Stimulated activated CD4-positive, alpha-beta T cell treated with anti-CD3 and anti-CD28 coated beads, Interleukin-15, amount 100 ng/mL, for 1 hour (primary cell): ENCODE measurements at places on chromosomes 4 and X.

DNA sequence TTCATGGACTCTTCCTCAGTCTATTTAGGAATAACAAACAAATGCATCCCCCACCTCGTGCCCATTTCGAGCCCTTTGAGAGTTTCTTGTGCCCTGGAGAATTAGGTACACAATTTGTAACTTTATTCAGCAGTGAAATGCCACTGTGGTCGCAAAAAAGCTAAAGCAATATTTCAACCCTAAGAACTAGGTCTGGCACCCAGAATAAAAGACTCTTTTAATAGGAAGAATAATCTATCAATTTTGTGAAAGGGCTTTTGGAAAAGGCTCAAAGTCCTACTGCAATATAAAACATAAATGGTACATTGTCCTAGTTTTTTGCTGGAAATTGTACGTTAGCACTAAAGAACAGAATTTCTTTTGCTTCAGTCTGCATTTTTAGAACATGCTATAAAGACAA, 304.6 kb upstream of the TENM3 start:
- no peak for DNase-seq

- DNase-seq = peak; percentile 62
Observed at GRCh38 chrX:46796574-46797191, 37.8 kb upstream of the SLC9A7 start.

DNA sequence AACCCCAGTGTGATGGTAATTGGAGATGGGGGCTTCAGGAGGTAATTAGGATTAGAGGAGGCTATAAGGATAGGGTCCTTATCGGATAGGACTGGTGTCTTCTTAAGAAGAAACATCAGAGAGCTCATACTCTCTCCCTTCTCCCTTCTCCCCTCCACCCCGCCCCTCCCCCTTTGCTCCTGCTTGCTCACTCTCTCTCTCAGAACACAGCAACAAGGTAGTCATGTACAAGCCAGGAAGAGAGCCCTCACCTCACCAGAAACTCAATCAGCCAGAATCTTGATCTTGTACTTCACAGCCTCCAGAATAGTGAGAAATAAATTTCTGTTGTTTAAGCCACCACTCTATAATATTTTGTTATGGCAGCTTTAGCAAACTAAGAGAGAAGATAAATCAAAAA, 4.5 kb downstream of the DDX60L start:
- DNase-seq = no peak

DNA sequence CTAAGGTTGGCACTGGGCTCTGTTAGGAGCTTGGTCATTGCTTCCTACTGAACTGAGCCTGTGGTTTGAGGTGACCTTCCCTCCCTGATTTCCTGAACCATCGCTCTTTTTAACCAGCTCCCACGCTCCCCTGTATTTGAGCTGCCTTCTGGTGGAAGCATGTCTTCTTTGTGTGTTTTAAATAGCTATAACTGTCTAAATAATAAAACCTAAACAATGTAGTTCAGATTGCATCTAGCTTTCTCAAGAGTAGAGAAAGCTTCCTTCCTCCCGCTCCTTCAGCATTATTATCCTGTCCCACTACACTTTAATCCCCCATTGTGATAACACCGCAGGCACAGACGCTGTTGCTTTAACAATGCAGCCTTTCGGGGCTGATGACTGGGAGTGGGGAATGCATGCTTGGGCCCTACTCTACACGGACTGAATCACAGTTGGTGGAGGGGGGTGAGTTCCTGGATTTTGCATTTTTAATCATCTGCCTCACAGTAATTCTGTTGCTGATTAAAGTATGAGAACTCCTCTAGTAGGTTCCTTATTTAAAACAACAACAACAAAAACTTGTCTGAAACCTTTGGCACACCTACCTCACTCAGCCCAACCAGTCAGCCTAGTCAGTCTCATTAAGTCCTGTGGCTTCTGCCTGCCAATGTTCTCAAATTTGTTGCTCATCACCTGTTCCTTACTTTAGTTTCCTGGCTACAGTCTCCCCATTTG, 6.6 kb downstream of the SMS start:
- no peak for DNase-seq

GRCh38 chrX:119455264-119455663, 13.0 kb upstream of the SLC25A5 start:
- no peak for DNase-seq

- peak; percentile 13 for DNase-seq
Observed at GRCh38 chrX:19799319-19800182, 87.8 kb downstream of the SH3KBP1 start.

GRCh38 chr4:86916392-86916791, 18.4 kb upstream of the AFF1 start:
- DNase-seq = no peak

DNA sequence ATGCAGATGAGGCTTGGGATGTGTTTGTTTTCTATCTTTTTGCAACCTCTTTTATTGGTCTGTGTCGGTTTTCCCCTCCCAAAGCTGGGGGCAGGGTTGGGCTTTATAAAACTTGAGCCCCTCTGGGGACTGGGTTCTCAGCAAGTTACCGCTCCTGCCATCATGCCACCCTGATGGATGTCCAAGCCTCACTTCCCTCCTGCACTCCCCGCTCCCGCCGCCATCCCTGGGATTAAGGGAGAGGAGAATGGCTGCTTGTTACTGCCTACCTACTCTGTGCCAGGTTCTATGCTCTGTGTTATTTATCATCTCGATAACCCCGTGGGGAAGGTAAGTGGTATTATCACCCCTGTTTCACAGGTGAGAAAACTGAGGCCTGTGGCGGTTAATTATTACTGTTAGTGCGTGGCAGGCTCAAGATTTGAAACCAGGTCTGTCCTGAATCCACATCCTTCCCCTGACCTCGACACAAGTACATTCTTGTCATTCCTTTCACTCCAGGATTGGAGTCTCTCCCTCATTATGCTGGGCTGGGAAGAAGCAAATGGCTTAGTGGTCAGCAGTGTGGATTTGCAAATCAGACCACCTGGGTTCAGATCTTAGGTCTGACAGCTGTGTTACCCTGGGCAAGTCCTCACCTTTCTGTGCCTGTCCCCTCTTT, 4.5 kb downstream of the UBA1 start:
- no peak for DNase-seq

GRCh38 chrX:6718766-6719165, 183.8 kb upstream of the VCX3A start:
- no peak for DNase-seq

- DNase-seq = no peak
Observed at GRCh38 chr4:169420291-169420690, 149.5 kb upstream of the SH3RF1 start.

GRCh38 chrX:10893976-10894375, 217.2 kb upstream of the HCCS start:
- DNase-seq = no peak

GRCh38 chr4:68797048-68797447, 18.7 kb upstream of the UGT2B10 start:
- DNase-seq = no peak

DNA sequence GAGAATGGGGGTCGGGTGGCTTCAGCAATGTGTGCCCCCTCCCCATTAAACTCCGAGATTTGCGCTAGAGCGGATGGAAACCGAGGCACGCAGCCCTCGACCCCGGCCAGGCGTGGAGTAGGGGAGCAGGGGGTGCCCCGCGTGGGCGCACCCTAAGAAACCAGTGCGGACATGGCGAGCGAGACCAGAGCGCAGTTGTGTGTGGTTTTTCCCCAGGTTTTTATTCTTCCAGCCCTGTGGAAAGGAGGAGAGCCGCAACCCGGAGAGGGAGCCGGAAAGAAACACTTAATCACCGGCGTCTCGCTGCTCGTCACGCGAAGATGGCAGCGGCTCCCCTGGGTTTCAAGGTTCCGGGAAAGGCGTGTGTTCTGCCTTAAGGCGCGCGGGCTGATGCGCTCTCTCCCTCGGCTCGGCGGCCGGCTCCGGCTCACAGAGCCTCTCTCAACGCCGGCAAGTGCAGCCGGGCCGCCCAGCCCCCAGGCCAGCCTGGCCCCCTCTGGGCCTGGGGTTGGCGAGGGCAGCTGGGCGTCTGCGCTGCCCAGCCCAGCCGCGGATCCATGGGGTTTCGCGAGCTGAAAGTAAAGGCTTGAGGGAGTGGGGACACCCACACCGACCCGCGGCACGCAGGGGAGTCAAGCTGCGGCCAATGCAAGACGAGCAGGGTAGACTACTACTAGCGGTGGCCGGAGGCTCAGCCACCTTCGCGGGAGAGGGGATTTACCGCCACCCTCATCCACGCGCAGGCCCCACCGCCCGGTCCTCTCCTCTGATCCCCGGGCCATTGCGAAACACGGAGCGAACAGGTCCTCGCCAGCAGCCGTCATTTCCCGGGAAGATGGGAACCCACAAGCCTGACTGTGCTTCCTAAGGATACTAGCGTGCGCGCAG, 74.0 kb upstream of the BCOR start:
- DNase-seq = no peak

DNA sequence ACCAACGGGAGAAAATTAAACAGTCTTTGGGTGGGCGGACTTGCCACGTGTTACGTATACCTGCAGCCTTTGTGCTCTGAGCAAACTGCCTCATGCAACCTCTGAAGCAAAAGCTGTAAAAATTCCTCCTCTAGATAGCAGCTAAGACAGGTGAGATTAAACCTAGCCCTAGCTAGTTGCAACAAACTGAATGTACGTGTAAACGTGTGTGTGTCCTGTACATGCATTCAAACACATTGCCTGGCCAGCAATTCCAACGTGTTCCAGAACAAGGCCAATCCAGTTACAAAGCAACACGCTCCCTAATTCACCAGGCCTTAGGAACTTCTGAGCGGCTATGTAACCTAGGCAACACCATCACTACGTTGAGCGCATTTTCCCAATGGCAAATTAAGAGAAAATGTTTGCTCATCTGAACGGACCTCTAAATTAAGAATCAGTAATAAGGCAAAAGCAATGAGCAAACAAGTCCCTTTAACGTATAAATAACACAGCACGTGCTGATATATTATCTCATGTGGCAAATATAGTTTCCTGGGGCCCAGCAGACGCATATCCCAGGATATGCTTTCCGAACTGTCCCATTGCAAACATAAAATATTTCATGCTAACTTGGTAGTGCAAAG, 792 bp downstream of the PPID start:
- no peak for DNase-seq

GRCh38 chrX:107683124-107683895, 55.0 kb downstream of the PRPS1 start:
- no peak for DNase-seq

- DNase-seq = no peak
Observed at GRCh38 chr4:168710353-168710946, 213.6 kb downstream of the PALLD start.

- DNase-seq = no peak
Observed at GRCh38 chr4:70365479-70365878, 4.9 kb downstream of the SMR3A start.

- DNase-seq = no peak
Observed at GRCh38 chr4:48247142-48247877, 22.3 kb downstream of the TEC start.

DNA sequence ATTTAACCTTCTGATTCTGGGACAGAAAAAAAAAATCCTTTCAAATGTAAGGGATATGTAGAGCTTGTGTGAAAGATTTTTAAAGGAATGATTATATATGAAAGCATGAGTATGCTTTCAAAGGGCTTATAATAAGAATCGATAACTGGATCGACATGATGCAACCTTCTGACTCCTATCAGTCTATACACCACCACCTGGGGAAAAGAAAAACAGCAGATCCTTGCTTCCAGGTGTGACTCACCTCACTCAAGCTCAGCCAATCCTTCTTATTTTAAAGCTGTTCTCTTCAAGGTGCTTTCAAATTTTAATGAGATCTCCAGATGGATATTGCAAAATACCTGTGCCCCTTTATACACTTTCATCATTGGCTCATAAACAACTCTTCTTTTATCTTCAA, 102.1 kb upstream of the EDNRA start:
- DNase-seq = no peak

- no peak for DNase-seq
Observed at GRCh38 chr4:87567191-87567590, 38.0 kb upstream of the SPARCL1 start.

GRCh38 chr4:84218031-84218430, 281.1 kb downstream of the NKX6-1 start:
- DNase-seq = no peak

- DNase-seq = no peak
Observed at GRCh38 chr4:7910952-7911578, 28.6 kb downstream of the AFAP1 start.

GRCh38 chr4:40462326-40462725, 127.2 kb downstream of the CHRNA9 start:
- DNase-seq = no peak

DNA sequence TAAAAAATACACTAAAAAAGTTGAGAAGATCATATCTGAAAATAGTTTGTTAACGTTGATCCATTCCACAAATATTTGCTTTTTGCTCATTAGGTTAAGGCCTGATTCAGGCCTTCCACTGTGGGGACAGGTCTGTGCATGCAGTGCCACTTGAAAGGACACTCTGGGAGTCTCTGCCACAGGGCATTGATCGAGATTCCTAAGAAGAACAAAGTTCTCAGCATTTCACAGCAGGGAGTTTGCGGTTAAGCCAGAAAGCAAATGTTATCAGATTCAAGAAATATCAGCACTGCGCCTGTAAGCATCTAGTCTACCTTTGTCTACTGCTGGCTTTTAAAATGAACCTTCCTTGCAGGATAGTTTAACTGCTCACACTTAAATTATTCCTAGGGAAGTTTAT, 62.2 kb upstream of the TNIP3 start:
- no peak for DNase-seq

- DNase-seq = no peak
Observed at GRCh38 chr4:170388255-170388654, 298.5 kb upstream of the AADAT start.

DNA sequence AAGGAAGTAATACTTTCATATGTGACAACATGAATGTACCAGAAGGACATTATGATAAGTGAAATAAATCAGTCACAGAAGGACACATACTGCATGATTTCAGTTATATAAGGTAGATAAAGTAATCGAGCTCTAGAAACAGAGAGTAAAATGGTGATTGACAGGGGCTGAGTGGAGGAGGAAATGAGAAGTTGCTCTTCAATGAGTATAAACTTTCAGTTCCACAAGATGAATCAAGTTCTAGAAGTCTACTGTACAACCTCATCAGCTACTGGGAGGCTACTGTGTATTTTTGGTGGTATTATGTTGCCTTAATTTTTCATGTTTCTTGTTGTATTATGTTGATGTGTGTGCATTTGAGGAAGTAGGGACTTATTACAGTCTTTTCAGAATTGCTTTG, 270.9 kb upstream of the GRIA3 start:
- DNase-seq = no peak

- no peak for DNase-seq
Observed at GRCh38 chr4:152369902-152370295, 166.0 kb downstream of the FBXW7 start.

- no peak for DNase-seq
Observed at GRCh38 chrX:5708251-5708650, 520.4 kb downstream of the NLGN4X start.

GRCh38 chr4:152028131-152028530, 267.3 kb upstream of the GATB start:
- DNase-seq = no peak

- DNase-seq = no peak
Observed at GRCh38 chrX:13373027-13373426, 53.2 kb upstream of the ATXN3L start.
